ENCODE measurements at places on chromosomes 5 and 9.

DNA sequence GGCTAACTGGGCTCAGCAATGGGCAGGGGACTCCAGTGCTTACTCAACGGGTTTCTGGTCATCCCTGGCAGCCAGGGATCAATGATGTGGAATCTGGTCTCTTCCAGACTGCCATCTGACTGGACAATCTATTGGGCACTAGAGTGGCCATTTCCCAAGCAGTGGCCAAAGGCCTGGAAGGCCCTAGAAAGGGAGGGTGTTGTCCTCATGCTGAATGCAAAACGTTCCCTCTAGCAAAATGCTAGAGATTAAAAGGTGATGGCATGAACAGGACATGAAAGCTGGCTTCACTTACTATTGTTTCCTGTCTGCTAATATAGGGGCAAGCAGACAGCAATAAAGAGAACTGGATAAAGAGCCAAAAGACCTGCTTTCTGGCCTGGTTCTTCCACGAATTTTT lies 254.2 kb upstream of the PANK3 start:
- DNase-seq = no peak

DNA sequence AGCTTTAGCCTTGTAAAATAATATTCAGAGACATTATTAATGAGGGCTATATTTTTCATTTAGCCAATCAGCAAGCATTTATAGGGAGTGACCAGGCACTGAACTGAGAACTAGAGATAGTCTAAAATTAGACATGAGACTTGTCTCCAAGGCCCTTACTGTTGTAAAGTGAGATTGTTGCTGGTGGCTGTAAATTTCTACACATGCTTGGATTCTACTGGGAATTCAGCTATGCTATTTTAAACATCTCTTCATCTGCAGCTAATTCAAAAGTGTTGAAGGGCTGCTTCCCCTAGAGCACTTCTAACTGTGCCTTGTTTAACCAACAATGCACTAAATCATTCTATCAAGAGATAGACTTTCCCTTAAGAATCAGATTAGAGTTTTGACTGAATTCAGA lies 67.4 kb downstream of the CHSY3 start:
- DNase-seq = no peak

GRCh38 chr5:177552839-177553455 lies 1.4 kb downstream of the FAM193B start:
- DNase-seq = no peak

- no peak for DNase-seq
These were observed 69.0 kb downstream of the MFAP3 start for GRCh38 chr5:154107756-154108155.

Data from NCI-H69 (cell line).